Hindlimb muscle (tissue), 1 donor: ENCODE measurements at places on chromosomes 6 and 20. TPM values are rescaled to one million over a fixed set of nuclear protein-coding genes. Genes with fewer than 3 reads are reported as not detected.

The STMN3 gene
- polyA plus RNA-seq: 13.5 TPM

The BNIP5 gene
- polyA plus RNA-seq: 0.28 TPM

The ARFGEF3 gene
- 1.1 TPM for polyA plus RNA-seq

DNA sequence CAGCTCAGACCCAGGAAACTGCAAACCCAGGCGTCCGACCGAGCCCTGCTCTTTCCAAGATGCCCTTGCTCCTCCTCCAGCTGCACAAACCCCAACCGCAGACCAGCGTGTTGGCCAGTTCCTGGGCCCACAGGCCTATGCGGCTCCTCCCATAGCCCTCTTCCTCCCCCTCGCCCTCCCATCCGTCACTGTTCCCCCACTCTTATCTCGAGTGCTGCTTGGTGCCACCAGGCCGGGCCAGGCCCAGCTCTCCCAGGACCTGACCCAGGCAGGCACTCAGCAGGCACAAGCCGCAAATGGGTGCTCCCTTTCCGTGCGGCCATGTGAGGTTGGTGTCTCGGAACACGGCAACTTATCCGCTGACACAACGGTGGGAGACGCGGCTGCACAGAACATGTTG lies 28.6 kb downstream of the ADRM1 start:
- no peak for DNase-seq

DNA sequence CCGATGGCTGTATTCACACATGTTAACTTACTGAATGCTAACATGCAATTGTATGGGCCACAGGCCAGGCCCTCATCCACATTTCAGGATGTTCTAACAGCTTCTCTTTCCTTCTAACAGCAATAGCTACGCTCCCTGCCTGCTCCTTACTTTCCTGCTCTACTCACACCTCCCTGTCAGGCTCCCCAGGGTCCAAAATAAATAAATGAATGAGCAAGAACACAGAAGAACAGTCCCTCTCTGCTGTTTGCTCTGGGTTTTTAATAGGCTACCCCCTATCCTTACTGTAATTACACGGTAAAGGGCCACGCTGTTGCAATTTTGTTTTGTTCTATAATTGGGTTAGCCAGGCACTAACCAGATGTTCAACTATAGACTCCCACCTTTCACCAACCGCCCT lies 135.6 kb downstream of the GMDS start:
- no peak for DNase-seq

- no peak for DNase-seq
These were observed 475.6 kb upstream of the CHD6 start for GRCh38 chr20:42093542-42094440.

GRCh38 chr6:30793521-30794194 lies 49.3 kb upstream of the IER3 start:
- DNase-seq: peak; percentile 39
